NCI-H2227 treated with DMSO at 0.1 percent for 48 hours (cell line): ENCODE measurements at places on chromosomes 7 and 10.

GRCh38 chr7:99762680-99763327 lies 21.2 kb downstream of the CYP3A4 start:
- DNase-seq, result no peak

- no peak for DNase-seq
Measured at GRCh38 chr7:139081584-139081983, 27.9 kb downstream of the ZC3HAV1 start.

GRCh38 chr7:55104123-55104522 lies 85.3 kb downstream of the EGFR start:
- DNase-seq, result no peak

- DNase-seq, result no peak
Measured at GRCh38 chr10:15361131-15361530, 10.0 kb downstream of the FAM171A1 start.

GRCh38 chr7:141386881-141387280 lies 164.3 kb upstream of the AGK start:
- no peak for DNase-seq
